ENCODE measurements at places on chromosomes 1 and 21.

DNA sequence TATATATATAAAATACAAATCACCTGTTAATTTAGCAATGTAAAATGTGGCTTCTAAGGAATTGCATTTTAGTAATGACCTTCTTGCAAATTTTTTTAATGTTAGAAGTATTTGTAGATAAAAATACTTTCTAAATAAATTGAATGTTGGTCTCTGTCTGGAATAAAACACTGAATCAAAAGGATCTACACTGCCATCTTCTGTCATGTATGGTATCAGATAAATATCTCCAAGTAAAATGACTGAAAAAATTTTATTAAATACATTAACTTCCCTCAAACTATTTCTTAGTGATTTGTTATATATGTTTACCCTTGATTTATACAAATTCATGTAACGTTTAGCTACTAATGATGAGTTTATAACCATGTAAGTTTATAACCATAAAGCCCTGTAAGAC, 2029.3 kb downstream of the MRPL39 start:
- DNase-seq: no peak

DNA sequence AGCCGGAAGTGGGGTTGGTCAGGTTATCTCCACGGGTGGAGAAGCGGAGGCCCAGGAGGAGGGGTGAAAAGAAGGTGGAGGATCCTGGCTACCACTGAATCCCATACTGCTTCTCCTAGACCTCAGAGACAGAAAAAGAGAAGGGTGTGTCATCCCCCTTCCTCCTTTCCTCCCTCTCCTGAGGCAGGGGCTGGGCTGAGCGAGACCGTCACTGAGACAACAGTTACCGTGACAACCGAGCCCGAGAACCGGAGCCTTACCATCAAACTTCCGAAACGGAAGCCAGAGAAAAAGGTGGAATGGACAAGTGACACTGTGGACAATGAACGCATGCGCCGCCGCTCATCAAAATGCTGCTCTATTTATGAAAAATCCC, 42.1 kb upstream of the NBPF3 start:
- DNase-seq: no peak

DNA sequence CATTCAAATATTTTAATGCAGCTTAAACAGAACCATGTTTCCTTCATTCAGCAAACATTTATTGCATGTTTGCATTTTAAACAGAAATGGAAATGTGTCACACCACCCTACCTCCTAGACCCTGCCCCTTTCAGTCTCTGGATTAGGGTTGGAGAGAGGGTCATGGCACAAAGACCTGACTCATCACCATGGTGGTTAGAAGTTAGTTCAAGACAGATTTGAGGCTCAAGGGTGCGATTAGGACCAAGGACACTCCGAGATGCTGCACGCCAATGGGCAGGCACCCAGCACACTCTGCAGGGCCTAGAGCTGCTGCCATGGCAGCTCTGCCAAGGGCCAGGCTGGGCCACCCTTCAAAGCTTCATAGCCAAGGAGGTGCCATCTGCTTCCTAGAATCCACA, 86.9 kb downstream of the NAV1 start:
- no peak for DNase-seq

- no peak for DNase-seq
These were observed 38.0 kb upstream of the COL24A1 start for GRCh38 chr1:86194491-86195034.

DNA sequence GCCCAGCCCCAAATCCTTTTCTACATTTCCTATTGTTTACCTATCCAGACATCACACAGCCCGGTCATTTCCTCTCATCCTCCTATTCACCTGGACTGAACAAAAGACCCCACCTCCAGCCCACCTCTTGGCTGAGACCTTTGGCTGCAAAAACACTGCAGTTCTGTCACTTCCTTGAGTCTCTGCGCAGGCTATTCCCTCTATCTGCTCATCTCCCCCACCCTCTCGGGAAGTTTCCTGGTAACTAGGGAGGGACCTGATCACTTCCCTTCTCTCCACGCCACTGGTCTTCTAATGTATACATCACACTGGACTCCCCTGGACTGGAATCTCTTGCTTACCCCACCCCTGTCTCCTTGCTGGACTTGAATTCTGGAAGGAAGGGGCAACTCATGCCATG, 5.3 kb downstream of the HTR1D start:
- DNase-seq: no peak

GRCh38 chr21:34183331-34183928, 110.1 kb downstream of the MRPS6 start:
- DNase-seq: no peak

- no peak for DNase-seq
These were observed 41.9 kb downstream of the MEGF6 start for GRCh38 chr1:3569436-3569835.

- no peak for DNase-seq
These were observed 626.9 kb upstream of the ADGRL4 start for GRCh38 chr1:79633456-79633855.

DNA sequence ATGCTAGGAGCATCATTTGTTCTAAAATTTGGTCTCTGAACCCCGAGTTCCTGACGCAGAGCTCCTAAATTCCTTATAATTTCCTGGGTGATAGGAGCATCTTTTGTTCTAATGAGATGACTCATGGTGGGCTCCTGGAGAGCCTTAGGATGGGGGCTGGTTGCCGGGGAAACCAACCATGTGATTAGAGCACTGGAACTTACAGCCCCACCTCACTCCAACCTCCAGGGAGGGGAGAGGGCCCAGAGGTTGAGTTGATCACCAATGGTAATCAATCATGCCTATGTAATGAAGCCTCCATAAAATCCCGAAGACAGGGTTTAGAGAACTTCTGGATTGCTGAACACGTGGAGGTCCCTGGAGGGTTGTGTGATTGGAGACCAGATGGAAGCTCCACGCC, 7.7 kb downstream of the SHISAL2A start:
- DNase-seq: no peak

DNA sequence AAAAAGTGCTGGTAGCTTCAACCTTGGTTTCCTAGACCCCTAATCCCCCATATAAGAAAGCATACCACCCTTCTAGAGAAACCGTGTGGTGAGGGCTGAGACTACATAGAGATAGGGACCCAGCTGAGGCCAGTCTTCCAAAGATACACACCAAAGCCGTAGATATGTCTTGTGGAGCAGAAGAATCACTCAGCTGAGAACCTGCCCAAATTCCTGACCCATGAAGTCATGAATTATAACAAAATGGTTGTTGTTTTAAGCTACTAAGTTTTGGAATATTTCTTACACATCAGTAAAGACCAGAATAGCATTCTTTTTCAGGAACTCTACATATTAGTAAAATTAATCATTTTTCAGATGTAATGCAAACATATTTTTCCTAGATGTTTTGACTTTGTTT, 3.3 kb upstream of the SNRPE start:
- DNase-seq: no peak

DNA sequence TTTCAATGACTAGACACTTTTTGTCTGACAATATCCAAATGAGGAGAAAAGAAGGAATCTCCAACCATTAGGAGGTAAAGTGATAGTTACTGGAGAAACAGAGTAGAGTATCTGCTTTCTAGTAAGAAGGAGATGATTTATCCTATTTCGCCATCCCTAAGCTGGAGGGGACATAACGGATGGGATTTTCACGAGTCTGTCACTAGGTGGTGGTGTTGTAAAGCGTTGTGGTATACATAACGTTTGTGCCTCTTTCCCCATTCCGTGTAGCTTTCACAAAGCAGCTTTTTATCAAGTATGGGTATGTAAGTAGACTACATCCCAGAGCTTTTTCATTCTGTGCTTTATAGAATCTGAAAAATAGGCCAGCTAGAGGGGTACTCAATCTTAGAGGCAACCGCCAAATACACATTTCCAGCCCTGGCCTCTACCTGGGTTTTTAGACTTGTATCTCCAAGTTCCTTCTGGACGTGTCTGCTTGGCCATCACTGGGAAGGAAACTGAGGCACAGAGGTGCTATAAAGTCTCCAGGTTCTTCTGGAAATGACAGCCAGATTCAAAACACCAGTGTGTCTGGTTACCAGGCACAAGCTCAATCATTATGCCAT, 33.3 kb upstream of the FAM3B start:
- DNase-seq: peak; percentile 39

DNA sequence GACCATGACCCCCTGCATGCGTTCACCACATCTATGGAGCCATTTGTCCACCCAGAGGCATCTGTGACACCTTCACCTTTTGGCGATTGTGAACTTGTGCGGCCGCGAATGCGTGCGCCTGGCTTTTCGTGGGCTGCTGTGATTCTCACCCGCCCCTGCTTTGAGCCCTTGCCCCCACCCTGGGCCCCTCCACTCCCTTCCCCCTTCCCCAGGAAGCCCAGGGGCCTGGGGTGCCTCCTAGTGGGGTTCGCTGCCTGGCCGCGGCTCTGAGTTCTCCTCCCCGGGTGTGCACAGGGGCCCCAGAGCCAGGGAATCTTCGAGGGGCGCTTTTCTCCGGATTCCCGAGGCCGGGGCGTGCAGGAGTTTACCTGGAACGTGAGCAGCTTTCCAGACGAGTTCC, 97.9 kb upstream of the ACTRT2 start:
- DNase-seq: no peak

DNA sequence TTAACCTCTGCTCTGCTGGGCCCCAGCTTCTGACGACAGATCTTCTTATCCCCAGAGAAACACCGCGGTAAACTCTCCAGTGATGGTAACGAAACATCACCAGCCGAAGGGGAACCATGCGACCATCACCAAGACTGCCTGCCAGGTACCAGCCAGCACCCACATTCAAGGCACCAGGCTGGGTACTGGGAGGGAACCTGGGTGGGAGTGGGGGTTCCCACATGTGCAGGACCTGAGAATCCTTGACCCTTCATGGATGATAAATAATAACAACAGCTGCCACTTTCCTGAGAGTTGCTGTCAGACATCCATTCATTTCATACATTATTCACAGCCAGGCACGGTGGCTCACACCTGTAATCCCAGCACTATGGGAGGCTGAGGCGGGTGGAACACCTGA, 20.8 kb downstream of the DRAXIN start:
- no peak for DNase-seq

DNA sequence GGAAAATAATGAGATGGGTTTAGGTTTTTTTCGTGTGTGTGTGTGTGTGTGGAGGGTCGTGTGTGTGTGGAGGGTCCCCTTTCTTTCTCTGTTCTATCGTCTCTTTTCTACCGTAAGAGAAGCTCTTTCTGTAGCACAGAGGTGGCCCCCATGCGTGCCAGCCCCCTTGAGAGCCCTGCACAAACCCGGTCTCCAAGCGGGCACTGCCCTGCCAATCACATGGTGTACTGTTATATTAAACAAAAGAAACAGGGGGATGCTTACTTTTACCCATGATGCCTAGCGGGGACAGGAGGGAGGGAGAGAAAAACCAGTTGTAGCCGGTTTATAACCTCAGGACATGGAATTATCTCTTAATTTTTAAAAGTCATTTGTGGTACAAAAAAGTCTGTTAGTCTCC, 41.0 kb downstream of the GATAD2B start:
- DNase-seq: no peak

DNA sequence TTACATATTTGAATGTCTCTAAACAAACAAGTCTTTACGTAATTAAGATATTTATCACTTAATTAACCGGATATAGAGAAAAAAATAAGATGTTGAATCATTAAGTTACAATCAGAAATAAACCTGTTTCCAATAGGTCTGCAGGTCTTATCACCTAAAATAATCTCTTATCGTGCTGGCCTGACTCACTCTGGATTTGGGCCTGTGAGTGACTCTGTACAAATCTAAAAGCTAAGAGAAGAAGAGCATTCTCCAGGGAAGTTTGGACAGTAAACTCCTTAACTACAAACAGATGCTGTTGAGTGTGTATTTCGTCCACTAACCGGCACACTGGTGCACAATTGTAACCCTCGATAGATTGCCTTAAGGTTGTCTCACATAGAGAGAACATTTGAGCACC, 25.3 kb downstream of the CEP104 start:
- no peak for DNase-seq

DNA sequence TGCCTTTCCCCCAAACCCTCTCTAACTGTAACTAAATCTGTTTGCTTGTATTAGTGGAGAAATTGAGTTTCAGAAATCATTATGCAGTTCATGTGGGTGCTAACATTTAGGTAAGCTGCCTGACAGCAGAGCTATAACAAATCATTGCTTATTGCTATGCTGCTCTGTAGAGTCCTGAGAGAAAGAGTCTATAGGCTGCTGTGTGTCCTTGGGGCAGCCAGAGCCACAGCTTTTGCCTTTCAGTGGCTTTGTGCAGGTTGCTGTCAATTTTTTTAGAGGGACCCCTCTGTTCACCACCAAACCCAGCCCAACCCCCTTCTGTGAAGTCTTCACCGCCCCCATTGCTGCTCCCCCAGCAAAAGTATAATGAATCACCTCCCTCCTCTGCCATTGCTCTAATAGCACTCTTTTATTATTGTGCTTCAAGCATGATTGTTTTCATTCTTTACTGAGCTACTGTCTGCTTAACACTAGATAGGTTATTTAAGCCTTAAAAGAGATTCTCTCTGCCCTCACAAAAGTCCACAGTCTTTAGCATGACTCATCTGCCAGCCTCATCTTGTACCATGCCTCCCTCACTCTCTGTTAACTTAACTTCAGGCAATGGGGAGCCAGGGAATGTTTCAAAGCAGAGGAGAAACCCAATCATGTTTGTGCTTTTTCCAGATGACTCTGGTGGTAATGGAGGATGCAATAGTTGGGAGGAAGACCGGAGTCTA, 38.6 kb downstream of the DIRAS3 start:
- DNase-seq: no peak

GRCh38 chr21:34282223-34282622, 81.6 kb upstream of the KCNE2 start:
- DNase-seq: no peak

DNA sequence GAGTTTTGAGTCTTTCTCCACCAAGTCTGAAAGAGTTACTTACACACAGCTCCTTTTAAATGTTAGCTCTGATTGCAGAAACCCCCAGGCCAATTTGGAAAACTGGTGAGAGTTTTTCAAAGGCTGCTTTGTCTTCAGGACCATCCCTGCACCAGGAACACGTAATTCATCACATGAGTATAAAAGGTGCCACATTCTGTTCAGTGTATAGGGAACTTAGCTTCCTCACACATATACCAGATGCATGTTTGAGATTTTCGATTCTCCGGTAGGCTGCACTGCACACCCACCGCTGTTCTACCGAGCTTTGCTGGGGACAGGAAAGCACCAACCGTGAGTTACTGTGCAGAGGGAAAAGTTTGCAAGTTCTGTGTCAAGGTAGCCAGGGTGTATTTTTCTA, 28.3 kb upstream of the KCNK2 start:
- no peak for DNase-seq

DNA sequence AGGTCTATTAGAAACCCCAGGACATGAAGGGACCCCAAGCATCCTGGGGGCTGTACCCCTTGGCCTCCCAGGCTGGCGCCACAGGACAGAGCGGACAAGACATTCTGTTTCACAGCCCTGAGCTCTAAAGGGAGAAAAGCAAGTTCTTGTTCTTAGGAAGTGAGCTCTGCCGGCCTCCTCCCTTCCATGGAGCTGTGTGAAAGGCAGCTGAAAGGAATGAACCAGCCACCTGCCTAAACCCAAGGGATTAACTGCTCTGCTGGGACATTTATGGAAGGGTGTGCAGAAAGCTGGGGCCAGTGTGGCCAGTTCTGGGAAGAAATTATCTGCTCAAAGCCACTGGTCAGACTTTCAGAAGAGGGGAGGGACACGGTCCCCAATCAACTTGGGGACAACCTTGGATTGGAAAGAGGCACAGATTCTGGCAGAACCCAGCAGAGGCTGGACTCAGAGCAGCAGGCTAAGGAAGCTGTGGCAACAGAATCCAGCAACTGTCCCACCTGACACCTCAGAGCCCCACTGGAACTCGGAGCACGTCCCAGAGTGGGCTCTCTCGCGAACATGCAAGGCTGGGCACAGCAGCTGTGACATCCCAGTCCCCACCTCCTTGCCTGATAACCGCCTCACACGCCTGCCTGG, 2.1 kb downstream of the KLHL21 start:
- no peak for DNase-seq

- DNase-seq: no peak
These were observed 12.1 kb upstream of the TSPEAR start for GRCh38 chr21:44723177-44724131.
